ENCODE measurements at places on chromosomes 1 and 21. TPM values are rescaled to one million over a fixed set of nuclear protein-coding genes. Genes with fewer than 3 reads are reported as not detected.

DNA sequence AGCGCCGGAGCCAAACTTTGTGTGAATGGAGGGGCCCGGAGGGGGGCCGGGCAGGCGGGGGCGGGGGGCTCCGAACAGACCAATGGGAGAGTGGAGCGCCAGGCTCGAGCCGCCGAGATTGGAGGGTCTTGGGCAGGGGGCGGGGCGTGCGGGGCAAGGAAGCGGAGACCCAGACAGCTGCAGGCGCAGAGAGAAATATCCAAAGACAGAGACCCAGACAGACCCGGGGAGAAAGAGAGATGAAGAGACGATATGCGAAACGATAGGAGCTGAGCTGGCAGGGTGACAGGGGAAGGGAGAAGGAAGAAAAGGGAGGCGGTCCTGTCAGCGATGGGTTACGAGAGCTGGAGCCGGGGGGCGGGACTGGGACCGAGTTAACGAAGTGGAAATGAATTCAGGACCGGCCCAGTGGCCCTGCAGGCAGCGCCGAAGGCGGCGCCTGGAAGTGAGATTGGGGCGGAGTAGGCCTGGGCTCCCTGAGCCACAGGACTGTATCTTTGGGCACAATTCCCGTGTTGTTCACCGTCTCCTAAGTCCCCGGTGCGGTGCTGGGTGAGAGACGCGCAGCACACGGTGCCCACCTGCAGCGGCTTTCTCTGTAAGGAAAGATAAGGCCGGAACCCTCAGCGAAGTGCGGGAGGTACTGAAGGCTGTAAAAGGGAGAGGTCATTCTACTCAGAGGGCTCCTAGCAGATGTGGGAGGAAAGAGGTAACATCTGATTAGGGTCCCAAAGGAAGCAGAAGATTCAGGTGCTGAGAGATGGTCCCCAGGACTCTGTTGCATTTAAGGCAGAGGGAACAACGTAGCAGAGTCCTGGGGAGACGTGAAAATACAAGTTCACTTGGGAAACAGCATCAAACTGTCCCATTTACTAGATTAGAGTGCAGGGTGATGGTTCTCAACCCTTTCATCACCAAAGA is 543 bp upstream of the KCNJ10 start:
- peak; percentile 31 for DNase-seq

The LY9 gene
- not detected for total RNA-seq

DNA sequence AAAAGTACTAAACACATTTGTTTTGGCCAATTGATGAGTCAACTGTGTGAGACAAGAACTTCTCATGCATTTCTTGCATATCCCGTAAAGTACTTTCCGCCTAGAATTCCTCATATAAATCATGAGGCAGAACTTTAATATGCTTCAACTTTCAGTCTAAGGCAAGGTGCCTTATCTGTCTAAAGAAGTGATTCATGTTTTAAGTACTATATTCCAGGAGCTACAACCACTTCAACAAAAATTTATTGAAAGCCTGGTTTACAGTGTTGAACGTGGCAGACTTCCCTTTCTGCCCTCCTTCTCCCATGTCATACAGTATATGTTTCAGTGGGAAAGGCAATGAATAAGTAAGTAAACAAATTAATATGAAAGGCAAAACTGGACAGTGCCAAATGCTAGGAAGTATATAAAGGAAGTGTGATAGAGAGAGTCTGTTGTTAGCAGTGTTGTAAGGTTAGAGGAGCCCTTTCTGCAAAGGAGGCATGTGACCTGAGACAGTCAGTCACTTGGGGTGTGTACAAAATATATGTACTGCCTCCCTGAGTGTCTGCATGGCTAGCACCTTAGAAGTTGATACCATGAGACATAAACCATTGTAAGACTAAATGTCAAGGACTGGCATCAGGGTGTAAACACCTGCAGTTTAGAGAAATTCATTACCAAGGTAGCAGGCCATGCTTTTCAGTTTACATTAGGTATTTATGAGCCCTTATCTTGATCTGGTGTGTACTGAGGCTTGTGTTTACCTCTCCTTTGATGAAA is 362.2 kb downstream of the SRGAP2C start:
- peak; percentile 79 for DNase-seq

DNA sequence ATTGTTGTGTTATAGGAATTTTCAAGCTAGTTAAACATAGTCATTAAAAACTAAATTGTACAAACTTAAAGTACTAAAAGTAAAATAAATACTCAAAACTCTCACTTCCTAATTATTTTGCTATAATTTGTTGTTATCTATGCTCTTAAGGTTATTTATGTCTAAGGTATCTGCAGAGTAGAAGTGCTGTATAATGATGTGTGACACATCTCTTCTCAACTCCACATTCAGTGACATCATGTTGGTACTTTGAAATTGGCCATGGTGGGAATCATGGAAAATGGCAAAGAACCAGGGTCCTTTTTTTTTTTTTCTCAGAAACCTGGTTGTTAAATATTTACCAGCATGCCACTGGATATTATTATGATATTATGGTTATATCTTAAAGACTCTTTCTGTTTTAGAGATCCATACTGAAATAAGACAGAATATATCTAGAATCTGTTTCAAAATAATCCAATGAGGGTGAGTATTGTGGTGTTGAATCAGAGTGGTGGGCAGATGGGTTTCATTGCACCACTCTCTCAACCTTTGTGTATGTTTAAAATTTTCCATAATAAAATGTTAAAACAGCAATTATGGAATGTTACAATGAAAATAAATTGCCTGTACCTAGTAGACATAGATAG is 22.4 kb downstream of the LRRC8B start:
- no peak for DNase-seq

The S100A7A gene
- not detected for total RNA-seq

The CFHR2 gene
- total RNA-seq, result not detected

- DNase-seq, result peak; percentile 57
These were observed 339 bp upstream of the RNPC3 start for GRCh38 chr1:103525114-103525606.

DNA sequence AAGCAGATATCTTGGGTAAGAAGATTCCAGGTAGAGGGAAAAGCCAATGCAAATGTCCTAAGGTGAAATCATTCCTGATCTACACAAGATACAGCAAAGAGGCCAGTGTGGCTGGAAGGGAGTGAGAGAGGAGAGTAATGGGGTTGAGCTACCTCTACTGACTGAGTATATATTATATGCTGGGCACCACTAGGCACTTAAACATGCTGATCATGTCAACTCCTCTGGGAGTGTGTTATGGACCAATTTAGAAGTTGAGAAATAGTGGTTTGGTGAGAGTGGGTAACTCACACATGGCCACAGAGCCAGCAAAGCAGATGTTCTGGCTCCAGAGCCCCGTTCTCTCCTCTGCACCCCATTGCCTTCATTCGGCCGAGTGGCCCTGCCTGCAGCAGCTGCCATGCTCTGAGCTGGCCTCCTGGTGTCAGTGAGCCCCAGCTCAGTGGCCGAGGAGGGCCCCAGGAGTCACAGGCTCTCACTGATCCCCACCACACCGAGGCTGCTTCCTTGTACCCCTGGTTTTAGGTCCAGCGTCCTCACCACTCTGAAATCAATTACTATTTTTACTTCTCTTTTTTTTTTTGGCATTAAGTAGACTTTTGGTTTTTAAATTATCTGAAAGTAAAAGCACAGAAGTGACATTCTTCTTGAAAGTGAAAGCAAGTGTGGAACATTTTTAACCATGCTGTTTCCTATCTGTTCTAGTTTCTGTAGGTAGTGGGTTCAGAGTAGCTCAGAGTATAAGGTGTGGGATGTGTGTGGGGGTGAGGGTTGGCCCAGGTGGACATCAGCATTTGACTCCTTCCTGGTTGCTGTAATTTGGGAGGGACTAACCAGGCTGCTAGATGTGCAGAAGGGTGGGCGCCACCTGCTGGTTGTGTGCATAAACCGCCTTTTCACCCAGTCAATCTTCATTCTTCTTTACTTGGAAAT is 45.8 kb upstream of the CRNN start:
- peak; percentile 74 for DNase-seq

GRCh38 chr1:167420510-167420909 is 97.8 kb downstream of the CD247 start:
- DNase-seq, result no peak

DNA sequence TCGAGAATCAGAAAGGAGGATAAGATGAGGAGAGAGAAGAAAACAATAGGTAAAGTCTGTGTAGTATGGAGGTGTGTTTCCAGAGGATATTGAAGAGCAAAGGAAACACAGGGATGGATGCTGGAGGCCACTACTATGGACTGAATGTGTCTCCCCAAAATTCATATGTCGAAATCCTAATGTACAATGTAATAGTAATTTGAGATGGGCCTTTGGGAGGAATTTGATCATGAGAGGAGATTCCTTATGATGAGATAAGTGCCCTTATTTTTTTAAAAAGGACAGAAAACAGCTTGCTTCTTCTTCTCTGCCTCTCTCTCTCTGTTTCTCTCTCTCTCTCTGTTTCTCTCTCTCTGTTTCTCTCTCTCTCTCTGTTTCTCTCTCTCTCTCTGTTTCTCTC is 602.2 kb upstream of the ADAMTS5 start:
- no peak for DNase-seq

The CLCA1 gene
- not detected for total RNA-seq

DNA sequence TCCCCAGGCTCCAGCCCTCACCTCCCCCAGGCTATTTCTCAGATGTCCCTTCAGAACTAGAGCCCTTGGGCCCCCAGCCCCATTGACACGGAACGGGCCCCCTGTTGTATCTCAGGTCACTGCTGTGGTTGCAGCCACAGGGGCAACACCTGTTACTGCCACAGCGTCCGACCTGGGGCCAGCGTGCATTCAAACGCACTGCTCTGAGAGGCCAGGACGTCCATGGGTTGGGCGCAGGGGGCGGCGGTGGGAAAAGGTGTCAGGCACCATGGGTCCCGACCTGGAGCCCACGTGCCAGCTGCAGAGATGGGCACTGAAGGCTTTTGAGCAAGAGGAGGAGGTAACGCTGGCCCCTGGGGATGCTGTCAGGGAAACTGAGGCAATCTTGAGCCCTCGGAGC is 13.3 kb downstream of the FAAP20 start:
- DNase-seq, result no peak

DNA sequence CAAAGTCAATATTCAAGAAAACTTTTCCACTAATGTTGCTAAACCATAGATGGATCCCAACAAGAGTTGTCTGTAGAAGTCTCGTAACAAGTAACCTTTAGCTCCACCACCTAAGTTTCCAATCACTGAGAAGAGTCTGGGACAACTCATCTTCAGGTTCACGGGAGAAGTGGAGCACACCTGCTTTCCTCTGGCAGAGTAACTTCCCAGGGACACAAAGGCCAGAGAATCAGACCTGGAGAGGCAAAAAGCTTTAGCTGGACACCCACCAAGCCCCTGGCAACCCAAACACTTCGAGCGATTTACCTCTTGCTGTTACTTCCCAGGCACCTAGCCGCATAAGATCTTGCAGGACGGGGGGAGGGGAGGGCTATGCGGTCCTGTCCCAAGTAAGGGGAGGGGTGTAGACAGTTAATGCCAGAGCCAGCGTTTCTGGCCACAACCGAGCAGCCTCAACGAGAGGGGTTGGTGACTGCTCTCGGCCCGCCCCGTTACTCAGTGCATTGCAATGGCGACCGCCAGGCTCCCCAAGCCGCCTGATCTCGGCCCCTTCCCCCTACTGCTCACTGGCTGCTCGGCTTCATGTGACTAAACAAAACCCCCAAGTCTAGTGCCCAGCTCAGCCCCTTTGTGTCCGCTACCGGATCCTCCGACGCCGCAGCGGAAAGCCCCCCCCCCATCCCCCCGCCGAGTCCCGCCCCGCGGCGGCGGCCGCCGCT is 709 bp downstream of the ZNF644 start:
- DNase-seq, result peak; percentile 83
